Myocyte (in vitro differentiated cells): ENCODE measurements at places on chromosomes 6 and 20. TPM values are rescaled to one million over a fixed set of nuclear protein-coding genes. Genes with fewer than 3 reads are reported as not detected.

DNA sequence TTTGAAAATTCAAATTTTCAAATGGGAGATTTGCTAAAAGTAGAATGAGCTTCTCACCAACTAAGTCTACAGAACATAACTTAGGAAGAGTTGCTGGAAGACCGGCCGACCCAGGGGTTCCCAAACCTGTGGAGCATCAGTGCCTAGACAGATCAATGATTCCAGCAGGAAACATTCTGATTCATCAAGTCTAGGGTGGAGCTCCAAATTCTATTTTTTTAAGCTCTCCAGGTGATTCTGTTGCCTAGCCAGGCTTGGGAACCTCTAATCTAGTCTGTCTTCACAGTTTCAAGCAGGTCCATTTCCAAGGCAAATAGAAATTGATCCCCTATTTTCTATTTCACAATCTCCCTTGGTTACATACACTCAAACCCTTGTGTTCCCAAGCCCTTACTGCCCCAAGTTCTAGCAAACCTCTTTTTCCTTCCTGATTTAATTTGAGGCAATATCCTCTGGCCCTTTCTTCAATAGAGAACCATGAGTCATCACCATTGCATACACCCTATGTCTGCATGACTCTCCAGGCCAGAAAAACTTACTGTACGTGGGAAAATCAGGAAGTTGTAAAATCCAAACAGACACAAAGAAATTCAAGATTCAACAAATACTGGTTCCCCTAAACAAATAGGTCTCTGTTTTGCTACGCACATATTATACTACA is 8.9 kb downstream of the ATXN1 start:
- DNase-seq = no peak

DNA sequence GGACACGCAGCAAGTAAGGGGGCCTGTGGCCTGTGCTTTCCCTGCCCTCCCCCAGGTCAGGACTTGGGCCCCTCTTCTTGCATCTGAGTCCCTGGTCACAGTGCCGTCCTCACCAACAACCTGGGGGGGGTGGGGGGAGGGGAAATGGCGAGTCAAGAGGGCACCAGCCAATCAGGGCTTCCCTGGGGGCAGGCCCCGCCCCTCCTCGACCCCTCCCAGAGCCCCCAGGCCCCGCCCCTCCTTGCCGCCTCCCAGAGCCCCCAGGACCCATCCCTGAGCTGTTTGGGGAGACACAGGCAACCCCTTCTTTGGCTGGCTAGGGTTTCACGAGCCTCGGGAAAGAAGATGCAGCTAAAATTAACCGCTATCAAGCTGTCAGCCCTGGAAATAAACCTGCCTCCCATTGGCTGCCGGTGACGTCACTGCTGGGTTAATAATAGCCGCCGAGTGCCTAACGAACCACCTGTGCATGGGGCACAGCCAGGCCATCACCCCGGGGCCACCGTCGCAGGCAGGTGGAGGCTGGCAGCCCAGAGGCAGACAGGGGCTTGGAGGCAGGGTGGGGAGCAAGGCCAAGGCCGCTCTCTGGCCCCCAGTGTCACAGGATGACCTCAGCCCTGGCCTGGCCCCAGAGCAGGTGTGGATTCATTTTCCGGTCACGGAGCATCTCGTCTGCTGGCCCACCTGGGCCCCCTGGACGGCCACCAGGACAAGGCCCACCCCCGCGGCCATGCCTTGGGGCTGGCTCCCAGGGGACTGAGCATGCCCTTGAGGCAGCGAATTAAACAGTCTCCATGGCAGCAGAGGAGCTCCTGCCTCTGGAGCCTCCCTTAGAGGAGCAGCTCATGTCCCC is 3.2 kb upstream of the EEF1A2 start:
- peak; percentile 96 for DNase-seq

GRCh38 chr6:129759796-129760605 is 50.0 kb upstream of the ARHGAP18 start:
- peak; percentile 60 for DNase-seq

DNA sequence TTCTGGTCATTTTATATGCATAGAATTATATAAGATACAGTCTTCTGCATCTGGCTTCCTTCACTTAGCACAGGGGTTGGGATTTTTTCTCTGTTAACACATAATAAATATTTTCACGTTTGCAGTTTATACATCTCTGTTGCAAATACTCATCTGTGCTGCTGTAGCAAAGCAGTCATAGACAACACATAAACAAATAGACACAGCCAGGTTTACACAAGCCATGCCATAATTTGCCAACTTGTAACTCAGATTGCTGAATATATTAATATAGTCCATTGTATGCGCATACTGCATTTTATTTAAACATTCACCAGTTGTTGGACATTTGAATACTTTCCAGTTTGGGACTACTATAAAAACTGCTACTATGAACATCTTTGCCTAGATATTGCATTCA is 35.0 kb downstream of the LMBRD1 start:
- DNase-seq = no peak

GRCh38 chr20:22862671-22863230 is 172.4 kb upstream of the SSTR4 start:
- no peak for DNase-seq

GRCh38 chr6:26401987-26402658 is at the start of gene BTN3A1:
TSS of gene BTN3A1 (plus strand) at chr6:26402275. CDS start at chr6:26405564, 3,289 bp downstream.
- peak; percentile 84 for DNase-seq

DNA sequence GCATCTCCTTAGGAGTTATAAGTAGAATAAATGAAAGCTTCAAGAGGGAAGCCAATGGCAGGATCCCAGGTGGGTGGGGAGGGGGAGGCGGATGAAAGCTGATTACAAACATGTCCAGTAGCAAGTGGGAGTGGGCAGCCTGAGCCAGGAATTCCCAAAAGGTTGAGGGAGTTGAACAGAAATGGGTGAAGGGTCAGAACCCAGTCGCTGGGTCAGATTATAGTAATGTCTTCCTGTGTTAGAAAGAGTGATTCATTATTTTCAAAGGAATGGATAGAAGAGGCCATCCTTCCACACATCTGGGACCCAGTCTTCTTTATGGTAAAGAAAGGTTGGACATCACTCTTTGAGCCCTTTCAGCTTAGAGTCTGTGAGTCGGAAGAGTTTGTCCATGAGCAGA is 41.0 kb upstream of the FAM50B start:
- no peak for DNase-seq

GRCh38 chr6:136526196-136526930 is 23.9 kb downstream of the MAP7 start:
- DNase-seq = peak; percentile 26

DNA sequence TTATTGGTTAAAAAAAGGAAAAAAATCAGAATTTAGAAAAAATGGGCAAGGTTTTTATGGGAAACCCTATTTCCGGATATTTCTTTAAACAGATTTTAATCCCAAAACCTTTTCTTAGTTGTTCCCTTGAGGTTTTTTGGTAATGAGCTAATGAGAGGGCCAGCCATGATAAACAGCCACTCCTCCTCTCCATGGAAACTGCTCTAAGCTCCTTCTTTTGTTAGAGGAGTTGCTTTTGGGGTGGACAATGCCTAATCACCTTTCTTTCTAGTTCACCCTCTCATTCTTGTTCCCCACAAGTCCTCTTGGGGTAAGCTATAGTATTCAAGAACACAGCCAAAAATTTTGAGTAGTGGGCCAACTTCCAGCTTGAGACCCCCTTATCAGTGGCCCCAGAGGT is 105.0 kb upstream of the FAM184A start:
- DNase-seq = no peak

DNA sequence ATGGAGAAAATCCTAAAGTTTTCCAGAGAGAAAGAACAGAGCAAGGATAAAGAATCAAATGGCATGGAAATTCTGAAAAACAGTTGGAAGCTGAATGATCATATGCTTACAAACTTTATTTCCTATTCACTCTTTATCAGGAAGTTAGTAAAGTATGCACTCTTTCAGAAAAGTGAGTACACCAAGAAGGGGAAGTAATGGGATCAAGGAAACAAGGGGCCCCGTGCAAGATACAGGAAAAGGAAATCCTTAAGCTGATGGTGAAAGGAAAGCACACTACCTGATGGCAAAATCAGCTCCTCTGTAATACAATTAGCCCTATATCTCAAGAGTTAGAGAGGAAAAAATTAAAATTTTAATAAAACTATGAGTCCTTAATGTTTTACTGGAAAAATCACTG is 14.0 kb downstream of the CALHM6 start:
- DNase-seq = no peak

DNA sequence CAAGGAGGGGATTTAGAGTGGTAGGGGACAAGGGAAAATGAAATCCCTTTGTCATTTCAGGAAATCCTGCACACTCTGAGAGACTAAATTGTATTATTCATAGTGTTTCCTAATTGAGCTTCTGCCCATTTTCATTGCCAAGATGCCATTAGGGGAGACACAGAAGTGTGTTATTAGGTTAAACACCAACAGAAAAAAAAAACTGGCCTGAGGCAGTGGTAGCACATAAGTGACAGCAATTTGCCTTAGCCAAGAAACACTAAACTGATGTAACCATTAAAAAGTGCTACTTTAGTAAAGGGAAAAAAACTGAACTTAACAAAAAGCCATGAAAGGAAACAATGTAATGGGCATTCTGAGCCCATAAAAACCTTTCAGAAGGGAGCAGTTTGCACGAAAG is 270.5 kb upstream of the PLN start:
- no peak for DNase-seq

DNA sequence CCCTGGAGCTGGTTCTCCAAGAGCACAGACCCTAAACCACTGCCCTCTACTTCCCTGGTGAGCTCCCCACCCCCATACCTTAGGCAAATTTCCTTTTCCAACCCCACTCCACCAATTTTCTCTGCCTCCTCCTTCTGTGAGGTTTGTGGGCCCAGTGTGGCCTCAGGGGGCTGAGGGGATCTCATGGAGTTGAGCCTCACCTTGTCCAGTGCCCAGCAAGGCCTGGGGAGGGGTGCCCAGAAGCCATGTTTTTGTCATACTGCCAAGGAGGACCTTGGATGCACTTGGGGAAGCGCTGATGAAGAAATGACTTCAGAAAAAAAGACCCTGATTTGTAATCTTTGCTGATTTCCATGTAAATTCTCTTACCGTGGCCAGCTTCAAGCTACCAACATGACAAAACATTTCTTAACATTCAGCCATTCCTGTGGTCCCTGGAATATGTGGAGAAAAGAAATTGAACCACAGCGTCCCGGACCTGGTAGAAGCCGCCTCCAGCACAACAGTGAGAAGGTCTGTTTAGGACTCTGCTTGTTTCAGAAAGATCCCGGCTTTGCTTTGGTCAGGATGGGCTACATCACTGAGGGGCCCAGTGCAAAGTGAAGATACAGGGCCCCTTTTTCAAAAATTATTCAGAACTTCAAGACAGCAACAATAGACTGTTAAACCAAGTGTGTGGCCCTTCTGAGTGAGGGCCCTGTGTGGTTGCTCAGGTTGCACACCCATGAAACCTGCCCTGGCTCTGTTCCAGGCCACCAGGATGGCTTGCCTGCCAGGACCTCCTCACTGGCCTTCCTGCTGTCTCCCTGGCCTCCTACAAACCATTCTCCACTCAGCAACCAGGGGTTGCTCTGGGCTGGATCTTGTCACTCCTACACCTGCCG is 52.5 kb downstream of the CHMP4B start:
- no peak for DNase-seq

DNA sequence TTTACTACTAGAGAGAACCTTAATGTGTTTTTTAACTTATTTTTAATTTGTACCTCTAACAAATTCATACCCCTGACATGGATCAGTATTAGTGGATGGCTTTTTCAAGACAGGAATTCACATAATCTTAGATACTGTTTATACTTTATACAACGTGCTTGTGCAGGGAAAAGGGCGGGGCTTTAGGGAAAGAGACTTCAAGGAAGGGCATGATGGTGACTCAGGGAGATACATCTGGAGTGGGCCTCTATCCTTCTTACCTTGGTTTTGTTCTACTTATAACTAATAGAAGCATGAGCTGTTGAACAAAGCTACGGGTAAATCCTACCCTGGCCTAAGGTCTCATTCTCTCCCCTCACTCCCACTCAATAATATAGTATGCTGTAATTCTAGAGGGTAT is 160.8 kb downstream of the C6orf58 start:
- no peak for DNase-seq

DNA sequence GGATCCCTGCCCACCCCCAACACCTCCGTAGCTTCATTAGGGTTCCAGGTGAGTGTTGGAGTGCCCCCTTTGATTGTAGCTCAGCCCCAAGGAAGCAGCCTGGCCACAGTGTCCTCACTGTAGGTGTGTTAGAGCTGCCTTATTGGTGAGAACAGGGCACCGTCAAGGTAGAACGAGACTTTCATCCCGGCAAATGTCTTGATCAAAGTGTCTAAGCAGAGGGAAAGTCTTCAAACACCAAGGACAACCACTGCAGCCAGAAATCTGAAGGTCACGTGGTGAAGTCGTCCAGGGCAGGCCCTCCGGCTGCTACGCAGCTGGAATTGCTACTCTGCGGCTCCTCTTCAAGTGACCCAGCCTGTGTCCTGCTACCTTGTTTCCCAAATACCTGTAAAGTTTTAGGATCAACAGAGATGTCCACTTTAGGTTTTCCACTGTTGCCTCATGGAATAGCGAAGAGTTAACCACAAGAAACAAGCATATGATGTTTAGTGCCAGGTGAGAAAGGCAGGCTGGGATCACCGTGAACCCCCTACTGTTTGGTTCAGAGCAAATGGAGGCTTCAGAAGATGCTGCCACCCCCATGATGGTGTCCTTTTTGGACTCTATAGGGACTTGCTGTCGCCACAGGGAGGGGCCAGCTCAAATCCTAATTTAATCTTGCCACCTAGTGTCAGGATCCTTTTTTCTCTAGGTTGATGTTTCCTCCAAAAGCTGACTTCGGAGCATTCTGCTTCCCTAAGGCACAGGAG is 1.7 kb upstream of the DLL1 start:
- DNase-seq = peak; percentile 56

DNA sequence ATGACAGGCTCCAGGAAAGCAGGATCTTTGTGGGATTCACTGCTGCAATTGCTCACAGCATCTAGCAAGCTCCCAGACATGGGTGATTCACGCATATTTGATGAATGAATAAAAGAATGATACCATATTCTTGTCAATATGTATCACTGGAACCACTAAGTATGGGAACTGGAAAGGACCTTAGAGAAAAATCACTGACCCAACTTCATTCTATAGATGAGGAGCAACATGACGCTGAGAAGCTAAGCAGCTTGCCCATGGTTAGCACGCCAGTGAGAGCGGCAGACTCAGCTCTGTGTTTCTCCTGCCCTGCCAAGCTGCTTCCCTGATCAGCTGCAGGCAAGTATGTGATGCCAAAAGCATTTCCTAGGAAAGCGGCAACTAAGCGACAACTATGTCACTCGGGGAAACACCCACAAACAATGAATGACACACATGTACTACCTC is 66.8 kb downstream of the PPP1R3G start:
- peak; percentile 53 for DNase-seq

Gene HAO1
- total RNA-seq = not detected in 2 replicates

Gene SEL1L2
- not detected in 2 replicates for total RNA-seq

Gene ZBTB24
- 9.6 and 9.8 TPM in 2 replicates for total RNA-seq

Gene ANKRD66
- not detected in 2 replicates for total RNA-seq

Gene REM1
- total RNA-seq = 0.27 and 0.68 TPM in 2 replicates
